Activated CD4-positive, alpha-beta memory T cell treated with anti-CD3 and anti-CD28 coated beads for 36 hours (primary cell): ENCODE measurements at places on chromosomes 13 and 19.
A peak's percentile ranks its signal among the peaks of the same experiment; 100 is the strongest.

DNA sequence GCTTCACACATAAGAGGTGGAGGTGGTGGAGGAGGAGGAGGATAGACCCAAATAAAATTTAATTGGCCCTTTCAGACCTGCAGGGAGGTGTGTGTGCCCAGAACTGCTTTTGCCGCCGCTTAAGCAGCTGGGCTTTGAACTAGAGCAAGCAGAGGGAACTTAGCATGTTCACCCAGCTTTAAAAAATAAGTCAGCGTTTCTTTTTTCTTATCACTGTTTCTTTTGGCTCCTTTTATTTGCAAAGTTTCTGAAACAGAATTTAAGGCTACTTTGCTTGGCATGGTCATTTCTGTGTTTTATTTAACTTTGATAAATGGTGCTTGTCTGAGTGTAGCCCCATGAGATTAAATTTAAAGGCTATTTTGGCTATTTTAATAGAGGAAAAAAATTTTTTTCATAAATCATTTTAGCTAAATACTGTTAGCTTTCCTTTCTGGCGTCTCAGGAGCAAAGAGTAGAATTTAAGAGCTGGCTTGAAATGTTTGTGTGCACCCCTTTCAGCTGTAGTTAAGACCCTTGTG, 43.3 kb upstream of the RNF113B start:
- no peak for DNase-seq

GRCh38 chr19:5903056-5903623, 450 bp downstream of the NDUFA11 start:
- DNase-seq, result peak; percentile 27

DNA sequence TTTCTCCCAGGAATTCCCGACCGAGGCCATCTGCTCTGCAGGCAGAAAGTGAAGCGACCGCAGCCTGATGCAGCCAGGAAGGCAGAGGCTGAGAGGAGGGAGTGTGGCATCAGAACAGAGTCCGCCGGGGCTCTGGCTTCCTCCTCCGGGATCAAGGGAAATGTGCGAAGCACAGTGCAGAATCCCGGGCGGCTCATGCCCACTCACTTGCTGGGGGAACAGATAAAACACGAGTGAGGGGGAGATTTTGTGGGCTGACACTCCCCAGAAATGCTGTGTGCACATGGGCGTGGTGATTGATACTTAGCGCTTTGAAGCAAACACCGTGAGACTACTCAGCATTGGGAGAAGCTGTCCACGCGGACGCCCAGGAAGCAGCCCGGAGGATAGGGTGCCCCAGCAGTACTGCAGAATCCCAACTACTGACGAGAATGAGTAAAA, 75.3 kb upstream of the POMP start:
- DNase-seq, result no peak

DNA sequence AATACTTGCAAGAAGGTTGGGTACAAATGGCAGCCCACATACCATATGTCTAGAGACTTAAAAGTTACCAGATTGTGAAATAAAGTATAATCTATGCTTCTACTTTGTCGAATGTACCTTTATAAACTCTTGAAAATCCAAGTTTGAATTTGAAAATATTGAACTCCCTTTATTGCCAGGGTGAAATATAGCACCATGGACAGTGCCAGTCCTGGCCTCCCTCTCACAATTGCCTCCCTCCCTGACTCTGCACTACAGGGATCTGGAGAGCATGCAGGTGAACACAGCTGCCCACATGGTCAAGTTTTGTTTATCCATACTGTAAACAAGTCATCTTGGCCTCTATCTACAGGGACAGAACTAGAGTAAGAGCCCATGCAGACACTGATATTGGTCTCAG, 394.1 kb upstream of the SLITRK6 start:
- no peak for DNase-seq

DNA sequence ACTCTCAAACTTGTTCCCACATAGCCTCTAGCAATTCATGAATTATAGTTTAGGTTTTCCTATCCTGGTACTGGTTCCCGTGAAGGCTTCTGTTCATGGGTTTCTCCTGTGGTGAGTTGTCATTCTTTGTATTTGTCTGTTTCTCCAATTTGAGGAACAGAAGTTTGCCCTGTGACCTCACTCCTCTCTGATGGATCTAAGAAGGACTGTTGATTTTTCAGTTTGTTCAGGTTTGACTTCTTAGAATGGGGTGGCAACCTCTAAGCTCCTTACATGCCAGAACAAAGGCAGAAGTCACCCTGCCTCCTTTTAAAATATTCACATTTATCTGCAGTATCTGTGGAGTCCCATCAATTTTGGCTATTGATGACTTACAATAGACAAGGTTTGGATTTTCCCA, 354.0 kb downstream of the SPRY2 start:
- no peak for DNase-seq

DNA sequence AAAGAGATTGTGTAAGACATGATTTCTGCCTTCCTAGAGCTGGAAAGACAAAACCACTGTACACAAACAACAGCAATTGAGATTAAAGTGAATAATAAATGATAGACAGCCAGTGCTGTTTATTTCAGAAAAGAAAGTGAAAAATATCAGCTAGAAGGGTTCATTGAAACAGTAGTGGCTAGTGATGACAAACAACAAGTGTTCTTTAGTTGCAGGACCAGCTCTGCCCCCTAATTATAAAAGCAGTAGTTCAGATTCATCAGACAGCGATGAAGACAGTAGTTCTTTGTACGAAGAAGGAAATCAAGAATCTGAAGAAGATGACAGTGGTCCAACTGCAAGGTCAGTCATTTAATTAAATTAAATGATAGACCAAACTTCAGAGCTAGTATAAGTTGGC, 14.8 kb downstream of the GPALPP1 start:
- no peak for DNase-seq

DNA sequence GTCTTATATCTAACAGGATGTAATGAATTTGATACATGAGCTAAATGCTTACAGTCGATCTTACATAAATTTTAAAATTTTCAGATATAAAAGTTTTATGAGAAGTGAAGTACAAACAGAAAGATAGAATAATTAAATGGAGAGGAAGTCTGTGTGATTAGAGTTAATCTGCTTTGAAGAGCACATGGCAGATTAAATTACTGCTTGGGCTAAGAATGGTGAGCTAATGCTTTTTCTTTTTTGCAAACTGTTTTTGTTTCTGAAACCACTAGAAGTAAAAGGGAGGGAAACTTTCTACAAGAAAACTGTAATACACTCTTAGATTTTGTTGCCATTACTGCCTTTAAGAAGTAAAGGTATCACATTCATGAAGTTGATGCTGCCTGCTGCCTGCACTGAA, 96.3 kb upstream of the SPRY2 start:
- no peak for DNase-seq

DNA sequence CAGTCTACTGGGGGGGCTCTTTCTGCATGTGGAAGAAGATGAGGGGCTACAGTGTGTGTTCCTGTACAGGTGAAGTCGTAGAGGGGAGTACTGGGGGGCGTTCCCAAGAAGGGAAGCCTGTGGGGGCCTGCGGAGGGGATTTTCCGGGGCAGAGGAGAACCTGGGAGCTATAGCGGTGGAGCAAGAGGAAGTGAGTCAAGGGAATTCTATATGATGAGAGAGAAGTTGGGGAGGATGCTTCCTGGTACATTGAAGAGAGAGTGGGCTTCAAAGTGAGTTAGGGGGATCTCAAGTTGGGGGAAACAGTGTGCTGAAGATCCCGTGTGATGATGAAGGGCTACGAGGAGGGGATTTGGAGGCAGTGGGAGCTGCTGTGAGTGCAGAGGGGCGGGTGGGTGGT, 1.9 kb upstream of the CACNG8 start:
- DNase-seq, result no peak

DNA sequence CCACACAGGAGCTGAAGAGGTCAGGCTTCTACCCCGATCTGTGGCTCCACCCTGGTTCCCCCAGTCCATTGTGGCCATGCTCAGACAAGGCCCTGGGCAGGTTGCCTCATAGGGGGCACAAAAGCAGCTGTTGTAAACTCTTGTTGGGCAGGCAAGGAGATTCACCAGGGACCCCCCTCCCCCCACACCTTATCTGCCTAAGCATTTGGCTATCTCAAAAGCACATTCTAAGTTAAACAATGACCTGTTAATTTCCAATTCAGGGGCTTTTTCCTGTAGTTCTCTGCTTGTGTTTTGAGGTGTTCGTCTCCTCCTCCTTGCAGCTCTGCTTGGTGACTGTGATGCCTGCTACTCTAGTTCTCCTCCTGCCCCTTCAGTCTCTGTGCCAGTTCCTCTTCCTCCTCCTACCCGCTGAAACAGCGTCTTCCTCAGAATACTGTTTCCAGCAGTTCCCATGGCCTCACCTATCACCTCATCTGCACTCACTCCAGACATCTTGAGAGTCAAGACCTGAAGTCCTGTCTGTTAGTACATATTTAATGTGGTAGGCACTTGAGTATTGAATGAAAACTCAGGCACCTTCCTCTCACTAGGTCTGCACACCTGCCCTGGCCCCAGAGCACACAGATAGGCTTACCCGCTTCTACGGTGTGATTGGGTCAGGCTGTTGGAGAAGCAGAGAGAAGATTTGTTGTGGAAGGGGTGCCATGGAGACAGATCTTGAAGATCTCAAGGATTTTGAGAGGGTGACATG, 31.7 kb downstream of the SPATA13 start:
- no peak for DNase-seq
